ENCODE measurements at places on chromosomes 1 and 21. TPM values are rescaled to one million over a fixed set of nuclear protein-coding genes. Genes with fewer than 3 reads are reported as not detected.

Gene CCDC181
- 0.09 TPM for total RNA-seq

Gene C1orf116
- total RNA-seq: not detected

GRCh38 chr1:35605071-35605866 is 32.2 kb downstream of the TFAP2E start:
- peaks cover 72% of the 10 kb centered on the region for H3K36me3 ChIP-seq
- no peaks in the 10 kb centered on the region for H3K27me3 ChIP-seq
- peaks cover 2% of the 10 kb centered on the region for H3K4me1 ChIP-seq
- no peak overlapping the region for H3K4me3 ChIP-seq
- DNase-seq: no peak

Gene SLAMF6
- total RNA-seq: 13.0 TPM

GRCh38 chr1:2544875-2545640 is 11.1 kb upstream of the TNFRSF14 start:
- H3K27ac ChIP-seq: no peak overlapping the region
- peaks cover 3% of the 10 kb centered on the region for H3K36me3 ChIP-seq
- H3K27me3 ChIP-seq: peaks cover 7% of the 10 kb centered on the region
- no peak for DNase-seq
- H3K4me3 ChIP-seq: no peak overlapping the region
- H3K4me1 ChIP-seq: peaks cover 13% of the 10 kb centered on the region

Gene SPATA46
- total RNA-seq: not detected

GRCh38 chr21:16912075-16912474 is 600.8 kb upstream of the CXADR start:
- H3K27me3 ChIP-seq: no peaks in the 10 kb centered on the region
- no peak overlapping the region for H3K27ac ChIP-seq
- DNase-seq: no peak
- H3K4me3 ChIP-seq: no peak overlapping the region

DNA sequence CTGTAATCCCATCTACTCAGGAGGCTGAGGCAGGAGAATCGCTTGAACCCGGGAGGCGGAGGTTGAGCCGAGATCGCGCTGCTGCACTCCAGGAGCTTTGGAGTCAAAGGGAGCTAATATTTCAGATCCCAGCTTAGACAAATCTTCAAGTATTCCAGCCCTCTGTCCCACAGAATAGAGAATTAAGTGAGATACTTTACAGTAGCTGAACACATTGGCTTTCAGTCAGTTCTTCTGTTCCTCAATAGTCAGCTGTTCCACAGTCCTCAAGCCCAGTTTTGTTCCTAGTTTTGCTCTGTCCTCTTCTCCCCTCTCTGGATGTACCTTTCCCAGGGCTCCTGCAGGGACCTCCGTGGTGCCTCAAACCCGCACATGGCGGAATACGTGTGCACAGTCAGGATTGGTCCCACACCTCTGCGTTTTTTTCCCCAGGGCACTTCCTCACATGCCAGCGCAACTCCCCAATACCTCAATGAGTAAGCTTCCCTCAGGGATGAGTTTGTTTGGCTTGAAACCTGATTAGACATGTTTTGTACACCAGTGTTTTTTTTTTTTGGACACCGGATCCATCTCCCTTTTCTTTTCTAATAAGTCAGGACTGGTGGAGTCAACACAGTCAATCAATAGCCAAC is 1.2 kb downstream of the MFN2 start:
- H3K4me3 ChIP-seq: peak overlapping the region; percentile 96
- peaks cover 29% of the 10 kb centered on the region for H3K4me1 ChIP-seq
- H3K36me3 ChIP-seq: peaks cover 36% of the 10 kb centered on the region
- H3K27me3 ChIP-seq: no peaks in the 10 kb centered on the region
- H3K27ac ChIP-seq: peak overlapping the region; percentile 97

- H3K4me3 ChIP-seq: no peak overlapping the region
- peak overlapping the region; percentile 83 for H3K27ac ChIP-seq
- H3K27me3 ChIP-seq: no peaks in the 10 kb centered on the region
- peaks cover 15% of the 10 kb centered on the region for H3K36me3 ChIP-seq
These were observed 901 bp upstream of the RXFP4 start for GRCh38 chr1:155940482-155940992.

- no peaks in the 10 kb centered on the region for H3K4me1 ChIP-seq
- no peak overlapping the region for H3K27ac ChIP-seq
- no peaks in the 10 kb centered on the region for H3K36me3 ChIP-seq
- no peak for DNase-seq
- no peaks in the 10 kb centered on the region for H3K27me3 ChIP-seq
- no peak overlapping the region for H3K4me3 ChIP-seq
These were observed 159.1 kb upstream of the KCNK2 start for GRCh38 chr1:214923278-214923915.

DNA sequence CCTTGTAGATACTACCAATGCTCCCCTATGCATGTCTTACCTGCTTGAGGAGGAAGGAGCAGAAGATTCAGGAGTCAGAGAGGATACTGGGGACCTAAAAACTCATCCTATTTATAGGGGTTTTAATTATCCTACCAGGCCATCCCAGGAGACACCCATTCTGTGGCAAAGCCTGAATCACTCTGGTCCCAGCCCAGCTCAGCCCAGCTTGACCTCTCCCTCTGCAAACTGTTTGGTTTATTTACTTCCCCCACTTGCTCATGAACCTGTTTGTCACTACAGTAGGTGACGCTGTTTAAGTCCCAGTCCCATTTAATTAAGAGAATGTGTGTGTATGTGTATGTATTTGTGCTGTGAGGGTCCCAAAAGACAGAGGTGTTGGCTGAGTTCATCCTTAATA is at the start of gene RPTN:
TSS of gene RPTN (minus strand) at position 85 of the 400 bp plus-strand sequence. CDS start 1,339 bp downstream, outside the sequence.
- H3K27me3 ChIP-seq: peaks cover 37% of the 10 kb centered on the region
- no peak for DNase-seq
- no peaks in the 10 kb centered on the region for H3K36me3 ChIP-seq
- no peaks in the 10 kb centered on the region for H3K4me1 ChIP-seq
- H3K4me3 ChIP-seq: no peak within 1 kb of the TSS

Gene BATF3
- 249 TPM for total RNA-seq

DNA sequence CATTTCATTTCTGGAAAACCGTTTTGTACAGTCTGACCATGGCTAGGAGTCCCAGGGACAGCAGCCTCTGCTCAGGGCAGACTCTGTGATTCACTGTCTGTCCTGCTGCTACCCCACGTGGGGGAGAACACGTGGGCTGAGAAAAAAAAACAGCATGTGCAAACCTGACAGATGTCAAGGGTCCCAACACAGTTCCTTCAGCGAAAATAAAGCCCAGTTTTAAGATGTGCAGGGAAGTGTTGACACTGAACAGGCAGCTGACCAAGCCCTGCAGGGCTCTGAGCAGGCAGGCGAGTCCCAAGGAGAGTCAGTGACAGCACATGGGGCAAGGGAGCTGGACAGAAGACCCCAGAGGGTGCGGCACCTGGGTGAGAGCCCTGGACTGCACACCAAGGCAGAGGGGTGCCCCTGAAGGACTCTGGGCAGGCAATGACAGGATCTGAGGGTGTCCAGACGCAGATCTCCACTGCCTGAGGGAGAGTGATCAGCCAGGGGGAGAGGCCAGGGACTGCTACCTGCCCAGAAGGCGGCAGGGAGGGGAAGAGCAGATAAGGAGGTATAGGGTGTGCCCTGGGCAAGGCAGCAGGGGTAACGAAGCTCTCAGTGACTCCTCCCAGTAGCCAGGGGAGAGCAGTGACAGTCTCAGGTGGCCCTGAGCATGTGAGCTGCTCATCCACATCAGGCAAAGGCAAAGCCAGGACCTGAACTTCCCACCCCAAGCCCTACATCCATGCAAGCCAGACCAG is 5.1 kb upstream of the SPATC1L start:
- H3K36me3 ChIP-seq: peaks cover 11% of the 10 kb centered on the region
- no peak overlapping the region for H3K27ac ChIP-seq
- no peak for DNase-seq
- no peaks in the 10 kb centered on the region for H3K27me3 ChIP-seq
- H3K4me1 ChIP-seq: peaks cover 7% of the 10 kb centered on the region

Gene ABCB10
- total RNA-seq: 40.1 TPM

DNA sequence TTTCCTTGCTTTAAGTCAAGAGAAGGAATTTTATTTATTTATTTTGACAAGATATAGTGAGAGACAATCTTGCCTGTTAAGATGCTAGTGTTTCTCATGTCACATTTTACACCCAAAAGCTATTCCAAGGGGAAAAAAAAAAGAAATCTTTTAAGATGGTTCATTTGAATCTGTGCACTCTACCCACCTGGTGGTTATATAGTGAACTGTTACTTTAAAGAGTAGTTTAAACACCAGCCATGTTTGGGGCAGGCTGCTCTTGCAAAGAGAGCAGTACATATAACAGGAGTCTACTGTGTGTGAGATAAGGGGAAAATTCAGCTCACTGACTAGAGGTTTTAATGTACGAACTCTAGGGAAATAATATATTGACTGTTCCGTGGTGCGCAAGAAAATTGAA is 3.3 kb upstream of the ELAVL4 start:
- no peaks in the 10 kb centered on the region for H3K36me3 ChIP-seq
- H3K27me3 ChIP-seq: peaks cover 26% of the 10 kb centered on the region
- H3K27ac ChIP-seq: no peak overlapping the region
- no peak for DNase-seq
- H3K4me1 ChIP-seq: peaks cover 8% of the 10 kb centered on the region

DNA sequence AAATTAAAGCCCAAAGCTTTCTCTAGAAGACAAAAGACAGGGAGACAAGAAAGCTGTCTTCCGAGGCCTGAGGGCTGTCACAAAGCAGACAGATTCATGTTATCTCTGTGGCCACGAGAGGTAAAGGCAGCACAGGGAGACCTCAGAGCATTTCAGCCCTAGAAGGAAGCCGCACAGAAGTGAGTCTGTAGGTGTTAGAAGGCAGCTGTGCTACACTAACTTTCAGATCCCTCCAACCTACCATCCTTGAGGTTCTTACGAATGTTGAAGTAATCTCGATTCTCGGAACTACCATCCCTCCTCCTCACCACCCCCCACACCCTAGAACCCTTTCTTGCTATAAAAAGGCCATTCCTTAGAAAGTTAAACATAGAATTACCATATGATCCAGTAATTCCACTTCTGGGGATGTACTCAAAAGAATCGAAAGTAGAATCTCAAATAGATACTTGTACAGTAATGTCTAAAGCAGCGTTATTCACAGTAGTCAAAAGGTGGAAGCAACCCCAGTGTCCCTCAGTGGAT is 21.5 kb upstream of the LYST start:
- DNase-seq: peak; percentile 55
- no peaks in the 10 kb centered on the region for H3K27me3 ChIP-seq
- peak overlapping the region; percentile 45 for H3K4me3 ChIP-seq
- H3K27ac ChIP-seq: peak overlapping the region; percentile 93
- peaks cover 40% of the 10 kb centered on the region for H3K4me1 ChIP-seq
- H3K36me3 ChIP-seq: peaks cover 3% of the 10 kb centered on the region

DNA sequence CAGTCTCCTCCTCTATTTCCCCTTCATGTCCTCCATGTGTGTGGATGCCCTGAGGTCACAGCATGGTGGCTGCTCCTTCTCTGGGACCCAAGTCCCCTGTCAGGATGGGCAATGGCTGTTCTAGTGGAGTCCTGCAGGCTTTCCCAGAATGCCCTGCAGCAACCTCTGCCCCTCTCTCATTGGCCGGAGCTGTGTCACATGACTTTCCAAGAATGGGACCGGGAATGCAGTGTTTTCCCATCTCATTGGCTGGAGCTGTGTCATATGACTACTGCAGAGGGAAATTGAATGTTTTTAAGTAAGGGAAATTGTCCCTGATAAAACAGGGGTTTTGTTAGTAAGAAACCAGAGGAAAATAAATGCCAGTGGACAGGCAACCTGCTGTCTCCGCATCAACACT is 365.9 kb downstream of the PTPRU start:
- H3K4me1 ChIP-seq: no peaks in the 10 kb centered on the region
- peaks cover 5% of the 10 kb centered on the region for H3K27me3 ChIP-seq
- DNase-seq: no peak
- no peak overlapping the region for H3K27ac ChIP-seq

- no peak overlapping the region for H3K4me3 ChIP-seq
- H3K36me3 ChIP-seq: peaks cover 8% of the 10 kb centered on the region
- H3K4me1 ChIP-seq: peaks cover 27% of the 10 kb centered on the region
These were observed 22.0 kb downstream of the MAN1A2 start for GRCh38 chr1:117389284-117389683.

DNA sequence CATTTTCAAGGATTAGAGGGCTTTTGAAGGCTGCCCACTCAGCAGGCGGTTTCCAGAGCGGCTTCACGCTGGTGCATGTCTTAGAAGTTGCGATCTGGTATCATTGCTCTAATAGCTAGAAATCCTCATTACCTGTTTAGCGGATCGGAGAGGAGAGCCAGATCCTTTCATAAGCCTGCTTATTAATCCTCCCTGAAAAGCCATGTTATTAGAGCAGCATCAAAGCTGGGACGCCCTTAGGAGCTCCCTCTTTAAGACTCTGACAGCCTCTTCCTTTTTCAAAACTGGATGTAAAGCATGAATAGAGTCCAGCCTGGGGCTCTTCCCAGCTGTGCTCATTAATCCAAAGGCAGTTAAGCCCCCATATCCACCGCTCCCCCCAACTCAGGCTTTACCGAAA is 13.9 kb upstream of the CTSE start:
- peaks cover 67% of the 10 kb centered on the region for H3K27me3 ChIP-seq
- no peak overlapping the region for H3K4me3 ChIP-seq
- DNase-seq: no peak
- no peaks in the 10 kb centered on the region for H3K4me1 ChIP-seq
- H3K36me3 ChIP-seq: no peaks in the 10 kb centered on the region
- no peak overlapping the region for H3K27ac ChIP-seq

DNA sequence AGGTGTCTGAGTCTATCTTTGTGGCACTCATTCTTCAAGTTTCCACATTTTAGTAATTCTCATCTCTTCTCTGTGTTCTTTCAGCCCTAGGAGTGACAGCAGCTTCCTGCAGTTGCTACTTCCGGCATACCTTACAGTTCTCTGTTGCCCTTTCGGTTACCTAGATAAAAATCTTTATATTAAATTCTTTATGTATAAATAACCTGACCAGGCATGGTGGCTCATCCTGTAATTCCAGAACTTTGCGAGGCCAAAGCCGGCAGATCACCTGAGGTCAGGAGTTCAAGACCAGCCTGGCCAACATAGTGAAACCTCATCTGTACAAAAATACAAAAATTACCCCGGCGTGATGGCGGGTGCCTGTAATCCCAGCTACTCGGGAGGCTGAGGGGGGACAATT is 62.9 kb downstream of the CDKN2C start:
- no peak for DNase-seq
- no peaks in the 10 kb centered on the region for H3K4me1 ChIP-seq
- peaks cover 11% of the 10 kb centered on the region for H3K27me3 ChIP-seq
- H3K27ac ChIP-seq: no peak overlapping the region
- no peaks in the 10 kb centered on the region for H3K36me3 ChIP-seq

GRCh38 chr1:88892357-88892877 is 1.1 kb upstream of the GTF2B start:
- H3K27me3 ChIP-seq: peaks cover 2% of the 10 kb centered on the region
- peak overlapping the region; percentile 97 for H3K4me3 ChIP-seq
- peak; percentile 15 for DNase-seq

DNA sequence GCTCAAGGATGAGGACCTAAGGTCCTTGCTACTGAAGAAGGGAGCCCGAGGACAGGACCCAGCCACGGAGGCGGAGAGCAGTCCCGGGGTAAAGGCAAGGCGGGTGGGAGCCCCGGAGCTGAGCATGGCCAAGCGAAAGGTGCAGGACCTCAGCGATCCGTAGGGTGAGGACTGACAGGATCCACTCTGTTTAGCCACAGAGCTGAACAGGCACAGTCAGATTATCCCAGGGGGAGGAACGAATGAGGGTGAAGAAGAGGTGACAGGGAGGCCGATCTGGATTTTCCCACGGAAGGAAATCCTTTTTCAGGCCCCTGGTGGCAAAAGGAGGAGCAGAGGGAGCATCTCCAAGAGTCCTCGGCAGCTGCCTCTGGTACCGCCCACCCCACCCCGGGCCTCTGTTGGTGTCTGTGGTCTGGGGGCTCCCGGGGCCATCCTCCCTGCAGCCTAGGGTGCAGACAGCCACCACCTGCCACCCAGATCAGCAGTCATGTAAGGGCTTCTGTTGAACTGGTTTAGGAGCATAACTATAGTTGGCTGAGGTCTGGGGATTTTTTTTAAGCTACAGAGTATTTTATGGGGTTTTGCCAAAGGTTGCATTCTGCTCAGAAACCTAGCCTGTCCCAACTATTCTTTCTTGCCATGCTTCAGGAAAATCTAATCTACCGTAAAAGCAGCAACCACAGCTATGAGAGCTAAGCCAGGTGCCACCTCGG is 32.3 kb upstream of the LBR start:
- peaks cover 42% of the 10 kb centered on the region for H3K4me1 ChIP-seq
- DNase-seq: no peak
- H3K36me3 ChIP-seq: no peaks in the 10 kb centered on the region
